Cardiac fibroblast (primary cell): ENCODE measurements at places on chromosomes 7 and 10.

DNA sequence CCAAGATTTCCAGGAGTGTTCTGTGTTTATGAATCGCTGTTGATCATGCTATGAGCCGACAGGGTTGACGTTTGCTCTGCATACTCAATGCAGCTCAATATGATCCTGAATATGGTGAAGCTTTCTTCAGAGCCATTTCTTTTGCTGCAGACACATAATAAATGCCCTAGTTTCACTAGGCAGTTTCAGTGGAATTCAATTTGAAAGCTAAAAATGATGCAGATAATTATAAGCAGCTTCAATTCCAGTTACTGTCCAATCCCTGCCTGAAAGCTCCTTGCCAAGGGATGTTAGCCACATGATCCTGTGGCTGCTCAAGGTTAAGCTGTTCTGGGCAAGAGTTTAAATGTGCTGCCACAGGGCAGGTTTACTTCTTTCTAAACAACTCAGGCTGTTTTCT is 805.6 kb downstream of the NRG3 start:
- DNase-seq: no peak

GRCh38 chr7:111517549-111517951 is 44.7 kb downstream of the IMMP2L start:
- no peak for DNase-seq

DNA sequence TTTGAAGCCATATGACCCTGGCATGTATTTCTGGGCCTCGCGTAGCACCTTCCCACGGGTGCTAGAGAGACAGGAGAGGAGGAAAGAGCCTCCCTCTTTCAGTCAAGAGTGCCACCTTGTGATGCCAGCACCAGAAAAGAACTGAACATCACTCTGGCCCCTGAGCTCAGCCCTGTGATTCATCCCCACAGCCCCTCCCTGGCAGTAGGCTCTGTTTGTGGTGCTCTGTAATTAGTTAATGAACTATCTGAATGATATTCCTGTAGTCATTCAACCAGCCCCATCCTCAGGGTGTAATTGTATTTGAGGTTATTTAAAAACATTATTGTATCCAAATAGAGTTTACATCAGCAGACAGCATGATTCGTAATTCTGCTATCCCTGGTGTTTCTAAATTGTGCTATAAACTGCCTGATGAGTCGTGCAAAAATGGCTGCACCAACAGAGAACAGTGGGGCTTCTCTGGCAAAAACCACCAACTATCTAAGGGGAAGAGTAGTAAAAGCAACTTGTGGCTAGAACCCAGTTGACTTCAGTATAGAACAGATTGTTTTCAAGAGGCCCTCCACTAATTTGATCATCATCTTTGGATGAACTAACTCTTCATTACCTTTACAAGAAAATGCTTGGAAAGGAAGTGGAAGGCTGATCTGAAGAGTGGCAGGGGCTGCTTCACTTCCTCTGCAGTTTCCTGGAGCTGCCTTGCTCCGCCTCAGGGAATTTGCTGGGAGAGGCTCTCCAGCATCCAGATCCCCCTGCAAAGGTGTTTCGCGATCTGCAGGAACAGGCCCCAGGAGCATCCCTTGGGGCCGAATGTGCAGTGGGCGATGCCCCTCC is 23.7 kb upstream of the TIAL1 start:
- peak; percentile 20 for DNase-seq

DNA sequence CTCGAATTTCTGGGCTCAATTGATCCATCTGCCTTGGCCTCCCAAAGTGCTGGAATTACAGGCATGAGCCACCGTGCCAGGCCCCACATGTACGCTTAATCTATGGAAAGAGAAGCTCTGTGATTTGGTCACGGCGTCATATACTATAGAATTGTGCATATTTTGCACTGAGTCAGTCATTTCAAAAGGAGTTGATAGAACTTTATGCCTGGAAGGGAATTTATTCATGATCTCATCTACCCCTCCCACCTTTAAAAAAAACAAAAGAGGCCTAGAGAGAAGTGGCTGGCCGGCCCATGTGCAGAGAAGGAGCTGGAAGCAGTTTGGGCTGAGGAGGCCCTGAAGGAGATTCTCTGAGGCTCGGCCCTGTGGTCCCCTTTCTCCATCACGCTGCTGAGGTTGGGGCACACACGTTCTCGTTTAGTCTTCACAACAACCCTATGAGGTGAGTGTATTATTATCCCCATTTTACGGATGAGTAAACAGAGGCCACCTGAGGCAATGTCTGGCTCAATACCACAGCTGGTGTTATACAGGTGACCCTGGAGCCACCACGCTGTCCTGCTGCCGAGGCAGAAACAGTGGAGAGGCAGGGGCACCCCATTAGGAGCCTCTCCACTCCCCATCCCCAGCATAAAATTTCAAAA is 47.2 kb upstream of the ZRANB1 start:
- DNase-seq: no peak

DNA sequence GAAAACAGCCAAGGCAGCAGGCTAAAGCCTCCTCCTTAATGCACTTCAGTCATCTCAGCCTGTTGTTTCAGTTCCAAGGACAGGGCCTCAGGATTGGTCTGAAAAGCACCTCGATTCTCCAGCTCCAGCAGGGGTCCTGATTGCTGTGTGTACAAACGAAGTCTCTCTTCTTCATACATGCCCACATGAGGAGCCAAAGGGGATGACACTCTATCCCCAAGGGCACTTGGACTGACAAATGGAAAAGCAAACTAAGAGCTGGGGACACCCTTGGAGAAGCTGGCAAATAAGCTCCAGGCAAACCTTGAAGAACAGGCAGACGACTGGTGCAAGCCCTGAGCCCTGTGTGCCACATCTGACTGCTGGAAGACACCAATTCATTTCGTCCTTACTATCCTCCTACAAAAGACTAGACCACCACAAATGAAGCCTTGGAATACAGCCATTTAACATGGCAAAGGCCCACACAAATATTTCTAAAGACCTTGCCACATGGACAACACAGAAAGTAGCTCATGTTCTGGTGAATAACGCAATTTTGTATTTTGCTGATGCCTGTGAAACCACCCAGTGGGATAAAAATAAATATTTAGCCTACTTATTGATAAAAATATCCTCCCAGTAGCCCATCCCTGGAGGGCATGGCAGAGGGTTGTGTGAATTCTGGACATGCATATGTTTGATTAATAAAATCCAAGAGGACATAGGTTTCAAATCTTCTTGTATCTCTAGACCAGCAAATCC is 61.9 kb downstream of the PARD3 start:
- DNase-seq: no peak

- DNase-seq: peak; percentile 83
Measured at GRCh38 chr10:30784897-30785605, 155.5 kb upstream of the LYZL2 start.

GRCh38 chr10:27663621-27664020 is 82.0 kb downstream of the MKX start:
- no peak for DNase-seq

DNA sequence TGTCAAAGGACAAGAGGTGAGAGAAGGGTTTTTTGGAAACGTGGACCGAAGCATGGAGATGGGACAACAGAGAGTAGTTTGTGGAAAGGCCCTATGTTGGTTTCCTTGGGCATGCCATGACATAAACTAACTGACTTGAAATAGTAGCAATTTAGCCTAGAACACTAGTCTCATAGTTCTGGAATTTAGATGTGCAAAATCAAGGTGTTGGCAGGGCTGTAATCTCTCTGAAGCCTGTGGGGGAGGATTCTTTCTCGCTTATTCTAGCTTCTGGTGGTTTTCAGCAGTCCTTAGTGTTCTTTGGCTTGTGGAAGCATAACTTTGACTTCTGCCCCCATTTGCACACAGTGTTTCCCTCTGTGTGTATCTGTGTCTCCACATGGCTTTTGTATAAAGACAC is 283.4 kb downstream of the GFRA1 start:
- peak; percentile 18 for DNase-seq

GRCh38 chr7:128705891-128706333 is 33.2 kb upstream of the CALU start:
- peak; percentile 81 for DNase-seq

- DNase-seq: peak; percentile 47
Measured at GRCh38 chr10:82558014-82558607, 683.1 kb downstream of the NRG3 start.

GRCh38 chr7:19815546-19815945 is 42.1 kb upstream of the TMEM196 start:
- DNase-seq: peak; percentile 1

- DNase-seq: no peak
Measured at GRCh38 chr10:93060887-93061593, 442 bp downstream of the CYP26C1 start.

- DNase-seq: no peak
Measured at GRCh38 chr7:118872568-118872967, 648.1 kb downstream of the ANKRD7 start.

- DNase-seq: peak; percentile 73
Measured at GRCh38 chr7:121369462-121369861, 26.6 kb downstream of the FAM3C start.

DNA sequence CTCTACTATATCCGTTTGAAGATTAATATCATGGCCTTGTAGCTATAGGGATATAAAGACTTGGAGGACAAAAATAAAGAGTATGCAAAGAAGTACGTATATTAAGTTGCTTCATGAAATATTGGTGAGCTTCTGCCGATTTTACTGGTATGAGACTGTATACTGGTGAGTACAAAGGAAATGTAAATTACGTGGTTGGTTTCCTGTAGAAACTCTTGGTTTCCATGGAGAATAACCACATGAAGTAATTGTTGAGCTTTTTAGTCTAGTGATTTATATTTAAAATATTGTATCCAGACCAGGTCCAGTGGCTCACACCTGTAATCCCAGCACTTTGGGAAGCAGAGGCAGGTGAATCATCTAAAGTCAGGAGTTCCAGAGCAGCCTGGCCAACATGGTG is 32.2 kb upstream of the GLI3 start:
- no peak for DNase-seq

GRCh38 chr10:73209705-73210104 is 37.4 kb downstream of the DNAJC9 start:
- peak; percentile 72 for DNase-seq

DNA sequence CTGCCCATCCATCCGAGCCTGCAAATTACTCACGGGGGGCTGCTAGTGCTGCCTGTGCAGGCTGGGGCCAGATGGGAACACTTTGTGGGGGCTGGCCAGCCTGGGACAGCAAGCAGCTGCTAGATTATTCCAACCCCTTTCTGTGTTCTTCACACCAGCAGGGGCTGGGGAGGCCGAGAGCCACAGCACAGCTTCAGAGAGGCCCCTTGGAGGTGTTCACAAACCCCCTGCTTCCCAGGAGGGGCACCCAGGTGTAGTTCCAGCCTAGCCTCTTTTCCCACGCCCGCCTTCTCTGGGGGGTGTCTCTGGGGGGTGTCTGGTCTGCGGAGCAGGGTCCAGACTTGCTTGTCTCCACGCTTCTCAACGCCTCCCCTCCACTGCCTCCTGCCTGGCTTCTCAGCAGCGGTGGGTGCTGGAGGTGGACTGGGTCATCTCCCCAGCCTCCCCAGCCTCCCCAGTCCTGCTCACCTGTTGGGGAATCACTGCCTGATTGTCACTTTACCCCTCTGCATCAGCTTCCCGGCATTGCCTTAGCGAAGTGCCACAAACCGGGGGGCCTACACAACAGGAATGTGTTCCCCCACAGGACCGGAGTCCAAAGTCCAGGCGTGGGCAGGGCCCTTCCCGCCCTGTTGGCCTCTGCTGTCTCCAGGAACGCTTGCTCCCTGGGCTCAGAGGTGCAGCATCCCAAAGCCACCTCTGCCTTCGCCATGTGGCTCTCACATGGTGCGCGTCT is 74.0 kb upstream of the EN2 start:
- DNase-seq: no peak

GRCh38 chr7:139591550-139592195 is 68.2 kb downstream of the CLEC2L start:
- DNase-seq: no peak

- DNase-seq: peak; percentile 75
Measured at GRCh38 chr7:111486472-111487142, 75.7 kb downstream of the IMMP2L start.

DNA sequence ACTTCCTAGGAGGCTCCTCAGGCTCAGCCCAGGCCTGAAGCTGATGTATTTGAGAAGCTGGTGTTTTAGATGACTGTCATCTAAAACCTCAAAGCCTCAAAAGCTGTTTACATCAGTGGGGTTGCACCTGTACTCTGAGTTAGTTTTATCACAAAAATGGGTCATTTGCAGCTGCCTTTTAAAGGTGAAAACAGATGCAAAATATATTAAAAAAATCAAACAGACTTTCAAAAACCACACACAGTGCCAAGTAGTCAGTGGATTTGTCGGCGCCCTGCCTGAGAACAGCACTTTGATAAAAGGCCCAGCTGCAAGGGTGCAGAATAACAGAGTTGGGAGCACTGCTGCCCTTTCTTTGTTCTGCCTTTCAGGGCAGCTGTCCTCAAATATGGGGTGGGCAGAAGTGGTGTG is 103.0 kb downstream of the VOPP1 start:
- no peak for DNase-seq

DNA sequence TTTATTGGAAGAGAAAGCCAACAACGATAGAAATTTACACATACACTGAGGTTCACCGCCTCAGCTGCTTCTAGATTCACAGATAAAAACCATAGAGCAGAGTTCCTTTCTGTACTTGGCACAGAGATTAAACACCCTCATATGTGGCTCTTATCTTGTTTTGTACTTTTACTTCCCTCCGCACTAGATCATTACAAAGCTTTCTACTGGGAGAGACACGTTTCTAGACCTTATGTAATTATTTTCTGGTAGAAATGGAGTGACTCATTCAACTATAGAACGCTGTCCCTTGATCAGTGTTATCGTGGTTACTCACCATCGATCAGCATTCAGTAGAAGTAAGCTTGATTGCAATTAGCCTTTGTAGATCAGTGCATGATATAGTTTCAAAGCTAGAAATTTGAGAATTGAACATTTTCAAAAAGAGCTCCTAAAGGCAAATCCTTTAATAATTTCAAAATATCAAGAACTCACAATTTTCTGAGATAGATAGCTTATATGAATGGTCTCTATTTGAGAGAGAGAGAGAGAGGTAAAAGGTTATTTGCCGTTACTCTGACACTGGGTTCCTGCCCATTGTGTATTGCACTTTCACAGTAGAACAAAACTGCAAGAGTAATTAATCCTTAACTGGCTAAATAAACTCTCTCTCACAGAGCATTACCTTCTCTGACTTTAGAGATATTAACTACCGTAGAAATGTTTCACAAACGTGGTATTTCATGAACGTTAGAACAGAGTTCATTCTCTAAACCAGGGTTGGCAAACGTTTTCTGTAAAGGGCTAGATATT is 26.1 kb upstream of the DNAJC1 start:
- peak; percentile 24 for DNase-seq

GRCh38 chr7:137313201-137313600 is 30.3 kb downstream of the PTN start:
- DNase-seq: no peak

DNA sequence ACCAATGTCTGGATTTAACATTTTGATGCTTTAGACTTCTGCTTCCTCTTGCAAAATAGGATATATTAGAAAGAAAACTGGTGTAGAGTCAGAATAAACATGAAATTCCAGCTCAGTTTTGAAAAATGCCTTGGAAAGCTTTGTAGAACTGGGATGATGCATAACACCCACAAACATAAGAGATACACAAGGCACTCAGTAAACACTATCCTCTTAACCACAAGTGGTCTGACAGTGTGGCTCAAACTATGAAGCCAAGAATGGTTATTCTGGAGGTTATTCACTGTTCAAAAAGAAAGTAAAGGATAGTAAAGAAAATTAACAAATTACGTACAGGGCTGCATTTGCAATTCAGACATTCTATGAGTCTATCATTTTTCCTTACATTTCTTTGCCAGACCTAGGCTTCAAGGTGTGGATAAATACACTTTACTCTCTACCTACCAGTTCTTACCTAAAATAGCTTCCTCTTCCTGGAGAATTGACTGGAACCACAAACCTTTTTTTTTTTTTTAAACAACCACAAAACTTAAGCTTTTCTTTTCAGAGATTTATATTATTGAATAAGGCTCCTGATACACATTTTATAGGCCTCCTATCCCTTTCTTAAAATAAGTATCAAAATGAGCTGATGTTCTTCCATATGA is 9.0 kb upstream of the RSBN1L start:
- peak; percentile 37 for DNase-seq
